ENCODE measurements at places on chromosomes 16 and 17.
A peak's percentile ranks its signal among the peaks of the same experiment; 100 is the strongest.

GRCh38 chr16:54193665-54194333 lies 92.8 kb downstream of the IRX3 start:
- peak; percentile 42 for DNase-seq

DNA sequence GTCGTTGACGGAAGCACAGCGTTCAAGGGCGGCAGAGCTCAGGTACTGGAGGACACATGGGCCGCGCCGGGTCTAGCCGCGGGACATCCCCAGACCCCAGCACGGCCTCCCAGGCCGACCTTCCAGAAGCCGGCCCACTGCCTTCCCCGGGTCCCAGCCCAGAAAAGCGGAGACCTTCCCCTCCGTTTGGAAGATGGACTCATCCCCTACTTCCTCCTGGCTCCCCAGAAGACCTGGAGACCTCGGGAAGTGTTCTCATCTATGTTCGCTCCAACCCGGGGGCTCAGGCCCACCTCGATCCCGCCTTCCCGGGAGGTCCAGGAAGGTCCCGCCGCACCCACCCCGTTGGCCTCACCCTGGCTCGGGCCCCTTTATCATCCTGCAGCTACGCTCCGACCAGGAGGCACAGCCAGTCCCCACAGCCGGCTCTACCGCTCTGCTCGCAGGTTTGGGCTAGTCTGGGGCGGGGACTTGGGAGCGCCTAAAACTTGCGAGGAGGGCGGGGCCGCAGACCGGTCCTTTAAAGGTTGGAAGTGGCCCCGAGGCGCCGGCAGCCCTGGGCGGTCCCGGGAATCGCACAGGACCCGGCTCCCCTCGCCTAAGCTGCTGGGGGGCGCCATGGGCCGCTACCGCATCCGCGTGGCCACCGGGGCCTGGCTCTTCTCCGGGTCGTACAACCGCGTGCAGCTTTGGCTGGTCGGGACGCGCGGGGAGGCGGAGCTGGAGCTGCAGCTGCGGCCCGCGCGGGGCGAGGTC lies at the start of gene ALOX12:
Gene ALOX12, plus strand, starts transcription at position 550 of the 756 bp plus-strand sequence. Its CDS starts 69 bp downstream, at position 619.
- no peak for DNase-seq

GRCh38 chr17:48769009-48769675 lies 40.6 kb upstream of the HOXB13 start:
- DNase-seq: no peak

DNA sequence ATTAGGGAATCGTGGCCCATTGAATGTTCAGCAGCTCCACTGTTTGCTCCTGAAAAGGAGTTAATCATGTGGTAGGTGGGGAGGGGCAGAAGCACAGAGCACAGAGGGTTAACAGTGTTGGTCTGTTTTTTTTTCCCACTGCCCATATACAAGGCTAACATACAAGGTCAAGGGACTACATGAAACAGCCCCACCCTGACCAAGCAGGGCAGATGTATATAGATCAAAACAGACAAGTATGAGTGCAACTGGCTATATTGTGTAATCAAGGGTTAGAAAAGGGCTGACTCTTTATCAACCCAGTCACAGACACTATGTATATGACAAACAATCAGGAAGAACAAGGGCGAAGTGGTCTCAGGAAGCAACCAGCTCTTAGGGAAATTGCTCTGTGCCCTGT lies 186.6 kb upstream of the CDH11 start:
- no peak for DNase-seq

DNA sequence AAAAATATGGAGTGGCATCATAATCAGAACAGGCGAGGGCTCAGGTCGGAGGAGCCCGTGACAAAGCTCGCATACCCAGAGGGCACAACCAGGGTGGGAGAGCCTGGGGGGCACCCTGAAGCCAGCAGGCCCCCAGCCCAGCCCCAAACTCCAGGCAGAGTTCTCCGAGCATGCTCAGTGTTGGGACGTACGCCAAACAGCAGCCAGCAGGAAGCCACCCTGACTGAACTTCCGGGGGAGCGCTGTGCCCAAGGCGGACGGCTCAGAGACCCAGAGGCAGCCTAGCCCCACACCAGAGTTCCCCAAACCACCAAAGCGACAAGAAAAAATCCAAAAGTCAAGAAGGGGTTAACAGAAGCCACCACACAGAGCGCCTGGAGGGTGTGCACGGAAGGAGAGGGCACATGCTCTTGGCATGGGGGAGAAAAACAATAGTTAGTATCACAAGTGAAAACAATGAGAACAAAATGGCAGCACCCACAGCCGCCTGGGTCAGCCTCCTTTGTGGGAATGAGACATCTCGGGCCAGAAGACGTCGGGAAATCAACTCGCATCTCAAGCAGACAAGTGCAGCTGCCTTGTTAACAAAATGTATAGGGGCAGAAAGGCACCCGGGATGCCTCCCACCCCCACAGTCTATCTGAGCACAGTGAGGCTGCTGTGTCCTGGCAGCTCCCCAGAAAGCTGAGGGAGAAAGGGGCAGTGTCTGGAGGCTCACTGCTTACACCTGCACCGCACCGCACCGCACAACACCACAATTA lies 11.9 kb downstream of the EXOC7 start:
- DNase-seq: no peak
